ENCODE measurements at places on chromosomes 5 and 9.

DNA sequence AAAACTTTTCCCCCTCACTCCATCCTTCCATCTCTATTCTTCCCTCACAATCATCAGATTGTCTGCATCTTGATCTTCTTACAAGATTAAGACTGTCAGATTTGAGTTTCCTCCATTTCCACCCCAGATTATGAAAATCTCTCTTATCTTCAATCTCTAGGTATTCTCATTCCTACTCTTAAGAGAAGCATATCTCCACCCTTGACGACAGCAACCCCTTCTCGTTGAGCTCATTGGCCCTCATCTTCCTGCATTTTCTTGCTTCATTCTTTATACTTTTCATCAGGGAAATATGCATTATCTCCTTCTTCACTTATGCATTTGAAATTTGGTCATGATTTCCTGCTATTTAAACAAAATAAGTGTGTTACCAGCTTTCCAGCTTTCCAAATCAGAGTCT lies 301.3 kb downstream of the DNAH5 start:
- no peak for DNase-seq

- DNase-seq: no peak
Observed at GRCh38 chr5:164663198-164663989, 1158.0 kb downstream of the MAT2B start.

GRCh38 chr5:74885170-74885569 lies 19.0 kb upstream of the FAM169A start:
- no peak for DNase-seq

GRCh38 chr9:74772121-74772520 lies 115.6 kb downstream of the TRPM6 start:
- DNase-seq: no peak

- peak; percentile 89 for DNase-seq
Observed at GRCh38 chr9:34580358-34580757, 9.2 kb downstream of the CNTFR start.

- no peak for DNase-seq
Observed at GRCh38 chr9:447230-448025, 232.8 kb downstream of the DOCK8 start.

- peak; percentile 84 for DNase-seq
Observed at GRCh38 chr5:149852641-149853330, 91.8 kb downstream of the PDE6A start.

- peak; percentile 42 for DNase-seq
Observed at GRCh38 chr5:180128671-180129261, 57.2 kb upstream of the RNF130 start.

DNA sequence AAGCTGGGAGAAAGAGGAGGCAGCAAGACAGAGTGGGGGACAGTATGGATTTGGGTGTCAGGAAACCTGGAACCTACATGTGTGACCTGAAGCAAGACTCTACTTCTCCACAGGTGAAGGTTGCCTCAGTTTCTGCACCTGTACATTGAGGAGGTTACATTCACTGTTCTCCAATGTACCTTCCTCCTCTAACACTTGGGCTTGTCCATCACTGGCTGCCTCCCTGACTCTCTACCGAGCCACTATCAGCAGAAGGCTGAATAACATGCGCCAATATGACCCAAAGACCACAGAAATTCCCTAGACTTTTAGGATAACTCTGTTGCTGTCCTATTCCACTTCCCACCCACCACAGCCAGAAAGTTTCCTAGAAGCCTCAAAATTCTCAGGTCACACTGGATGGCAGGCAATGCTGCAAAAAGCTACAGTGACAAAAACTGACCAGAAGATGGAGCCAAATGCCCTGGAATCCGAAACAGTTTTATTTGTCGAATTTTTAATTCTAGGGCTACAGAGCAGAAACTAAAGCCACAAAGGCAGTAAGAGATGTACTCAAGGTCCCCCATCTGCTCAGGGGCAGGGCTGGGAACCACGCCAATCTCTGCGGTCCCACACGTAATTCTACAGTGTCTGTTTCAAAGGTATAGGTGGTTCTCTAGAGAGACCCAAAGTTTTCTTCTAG lies 64.4 kb downstream of the FAM114A2 start:
- DNase-seq: peak; percentile 55

GRCh38 chr5:169973056-169973455 lies 7.2 kb downstream of the INSYN2B start:
- no peak for DNase-seq

DNA sequence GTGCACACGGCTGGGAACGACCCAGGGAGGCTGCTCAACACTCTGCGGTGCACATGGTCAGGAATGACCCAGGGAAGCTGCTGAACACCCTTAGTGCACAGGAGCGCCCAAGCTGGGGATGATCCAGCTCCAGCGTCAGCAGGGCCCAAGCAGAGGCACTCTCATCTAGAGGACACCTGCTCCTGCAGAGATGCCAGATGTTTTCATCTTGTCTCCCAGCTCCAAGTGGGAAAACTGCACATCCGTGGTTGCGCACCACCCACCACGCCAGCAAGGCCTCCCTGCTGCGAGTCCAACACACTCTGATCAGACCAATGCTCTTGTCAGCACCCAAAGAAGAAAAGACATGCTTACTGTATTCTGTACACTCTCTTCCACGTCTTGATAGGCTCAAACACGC lies 34.1 kb downstream of the UBE2QL1 start:
- DNase-seq: no peak

GRCh38 chr9:16213781-16214515 lies 656.5 kb downstream of the BNC2 start:
- no peak for DNase-seq

DNA sequence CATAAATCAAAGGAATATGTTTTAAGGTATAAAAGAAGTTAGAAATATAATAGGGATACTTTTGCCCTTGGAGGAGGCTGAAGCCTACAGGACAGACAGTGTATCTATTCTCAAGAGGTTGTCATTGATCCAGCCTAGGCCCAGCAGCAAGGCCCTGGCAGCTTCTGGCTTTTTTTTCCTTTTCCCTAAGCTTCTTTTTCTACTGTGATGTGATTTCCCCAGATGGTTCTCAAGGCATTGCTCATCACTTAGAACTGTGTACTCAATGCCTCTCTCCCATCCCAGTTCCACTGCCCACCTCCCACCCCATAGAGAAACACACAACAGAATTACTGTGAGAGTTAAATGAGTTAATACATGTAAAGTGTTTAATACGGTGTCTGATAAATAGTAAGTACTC lies 88.6 kb downstream of the SLC44A1 start:
- no peak for DNase-seq

GRCh38 chr9:91312717-91313325 lies 48.9 kb downstream of the AUH start:
- DNase-seq: no peak

DNA sequence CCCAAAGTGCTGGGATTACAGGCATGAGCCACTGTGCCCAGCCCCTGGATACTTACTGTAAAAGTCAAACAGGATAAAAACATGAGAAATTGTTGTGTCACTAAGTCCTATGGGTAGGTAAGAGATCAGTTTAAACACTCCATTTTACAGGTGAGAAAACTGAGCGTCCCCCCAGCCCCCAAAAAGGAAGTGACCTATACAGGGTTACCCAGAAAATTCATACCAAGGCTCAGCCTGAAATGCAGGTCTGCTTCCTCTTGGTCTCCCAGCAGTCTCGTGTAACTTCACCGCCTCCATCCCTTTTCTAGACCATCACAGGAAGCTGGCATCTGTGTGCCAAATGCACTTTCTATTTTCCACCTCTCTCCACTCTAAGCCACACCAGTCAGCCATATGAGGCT lies 57.2 kb downstream of the TMOD1 start:
- DNase-seq: no peak

GRCh38 chr9:129322641-129323375 lies 144.7 kb upstream of the IER5L start:
- no peak for DNase-seq

GRCh38 chr5:131999441-132000240 lies 11.8 kb downstream of the ACSL6 start:
- no peak for DNase-seq

- DNase-seq: no peak
Observed at GRCh38 chr5:149561848-149562247, 10.6 kb upstream of the CSNK1A1 start.

DNA sequence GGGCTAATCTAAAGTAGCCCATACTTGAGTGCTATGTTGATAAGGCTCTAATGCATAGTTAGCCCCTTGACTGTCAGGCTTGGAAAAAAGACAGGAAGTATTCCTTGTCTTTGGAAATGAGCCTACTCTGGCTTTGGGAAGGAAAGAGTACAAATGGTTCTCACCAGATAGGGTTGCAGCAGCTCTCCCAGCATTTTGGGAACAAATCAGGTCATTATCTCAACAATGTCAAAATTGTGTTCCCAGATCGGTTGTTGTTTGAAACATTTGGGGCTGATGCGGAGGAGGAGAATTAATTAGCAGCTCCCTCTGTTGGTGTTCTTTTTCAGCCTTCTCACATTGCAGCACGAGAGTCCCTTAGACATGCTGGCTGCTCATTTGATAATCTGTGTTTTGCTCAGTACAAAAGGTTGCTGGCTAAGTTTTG lies 294.7 kb upstream of the DMRT1 start:
- DNase-seq: no peak

- DNase-seq: no peak
Observed at GRCh38 chr9:117561761-117562160, 142.4 kb upstream of the TLR4 start.

DNA sequence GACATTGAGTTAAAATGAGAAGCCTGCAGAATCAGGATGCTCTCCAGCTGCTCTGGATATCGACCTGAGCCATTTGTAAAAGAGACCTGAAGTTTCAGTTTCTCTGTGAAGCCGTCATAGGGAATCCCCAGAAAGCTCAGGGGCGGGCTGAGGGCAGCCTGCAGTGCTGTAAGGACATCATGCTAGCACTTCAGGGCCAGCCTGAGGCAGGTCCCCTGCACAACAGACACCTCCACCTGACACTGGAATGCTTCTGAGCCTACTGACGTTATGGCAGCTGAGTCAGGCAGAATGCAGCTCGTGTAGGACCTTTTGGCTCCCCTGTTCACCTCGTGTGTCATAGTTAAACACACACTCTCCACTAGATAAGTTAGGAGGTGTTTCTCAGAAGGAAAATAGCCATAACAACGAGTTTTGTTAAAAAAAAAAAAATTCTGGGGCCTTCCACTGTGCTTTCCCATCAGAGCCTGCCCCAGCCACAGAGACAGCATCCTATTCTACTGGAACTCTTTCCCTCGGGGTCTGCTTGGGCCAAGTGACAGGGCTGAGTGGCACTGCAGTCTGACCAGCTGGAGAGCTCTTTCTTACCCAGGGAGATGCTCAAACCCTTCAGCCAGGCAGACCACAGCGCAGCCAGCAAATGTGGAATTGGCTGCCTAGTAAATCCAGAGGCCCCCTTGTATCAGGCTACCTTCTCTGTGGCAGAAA lies 354.9 kb downstream of the DIRAS2 start:
- no peak for DNase-seq

- peak; percentile 78 for DNase-seq
Observed at GRCh38 chr5:177494346-177495195, 2.8 kb downstream of the PDLIM7 start.

GRCh38 chr5:65696892-65697291 lies 25.0 kb downstream of the SGTB start:
- DNase-seq: no peak

GRCh38 chr5:119273391-119273839 lies 82.4 kb upstream of the TNFAIP8 start:
- DNase-seq: no peak

DNA sequence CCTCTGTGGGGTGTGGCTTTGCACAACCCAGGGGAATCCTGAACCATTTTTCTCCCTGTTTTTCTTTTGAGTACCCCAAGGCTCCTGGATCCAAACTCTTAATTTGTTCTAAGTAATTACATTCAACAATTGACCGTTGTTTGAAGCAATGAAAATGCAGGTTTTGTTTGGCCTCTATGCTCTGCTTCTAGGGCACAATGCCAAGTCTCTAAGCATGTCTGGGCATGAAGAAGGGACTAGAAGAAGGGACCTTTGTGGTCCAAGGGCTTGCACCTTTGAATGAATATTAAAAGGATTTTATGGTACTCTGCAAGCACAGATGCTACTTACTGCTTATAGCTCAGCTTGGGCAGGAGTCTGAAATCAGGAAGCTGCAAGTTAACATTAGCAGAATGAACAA lies 6.6 kb upstream of the ENC1 start:
- no peak for DNase-seq

DNA sequence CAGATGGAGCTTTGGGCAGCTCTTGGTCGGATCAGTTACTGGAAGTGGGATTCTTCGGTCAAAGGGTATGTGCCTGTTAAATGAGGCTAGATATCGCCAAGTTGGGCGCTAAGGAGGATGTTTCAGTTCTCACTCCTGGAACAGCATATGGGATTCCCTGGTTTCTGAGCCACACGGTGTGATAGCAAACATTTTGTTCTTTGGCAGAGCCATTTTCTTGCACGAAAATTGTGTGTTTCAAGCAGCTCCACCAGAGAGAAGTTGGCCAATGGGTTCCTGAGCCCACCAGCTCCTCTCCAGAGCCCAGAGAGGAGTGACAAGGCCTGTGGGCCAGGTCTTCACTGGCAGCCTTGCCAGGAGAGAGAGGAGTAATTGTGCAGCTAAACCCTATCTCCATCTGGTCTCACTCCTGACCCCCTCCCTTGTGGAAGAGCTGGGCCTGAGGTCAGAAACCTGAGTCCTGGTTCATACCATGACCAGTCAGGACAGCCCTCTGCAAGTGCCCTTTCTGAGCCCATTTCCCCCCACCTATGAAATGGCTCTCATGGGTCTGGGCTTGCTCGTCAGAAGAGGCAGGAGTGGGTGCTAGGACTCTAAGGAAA lies 10.7 kb upstream of the SLC6A7 start:
- DNase-seq: no peak

DNA sequence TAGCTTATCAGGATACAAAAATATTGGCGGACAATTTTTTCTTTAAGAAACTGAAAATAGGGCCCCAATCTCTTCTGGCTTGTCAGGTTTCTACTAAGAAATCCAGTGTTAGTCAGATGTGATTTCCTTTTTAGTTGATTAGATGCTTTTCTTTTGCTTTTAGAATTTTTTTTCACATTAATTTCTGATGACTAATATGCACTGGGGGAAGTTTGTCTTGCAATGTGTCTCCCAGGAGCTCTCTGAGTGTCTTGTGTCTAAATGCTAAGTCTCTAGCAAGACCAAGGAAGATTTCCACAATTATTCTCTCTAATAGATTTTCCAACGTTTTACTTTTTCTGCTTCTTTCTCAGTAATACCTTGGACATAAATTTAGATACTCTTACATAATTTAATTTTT lies 559.8 kb upstream of the TYRP1 start:
- DNase-seq: no peak

DNA sequence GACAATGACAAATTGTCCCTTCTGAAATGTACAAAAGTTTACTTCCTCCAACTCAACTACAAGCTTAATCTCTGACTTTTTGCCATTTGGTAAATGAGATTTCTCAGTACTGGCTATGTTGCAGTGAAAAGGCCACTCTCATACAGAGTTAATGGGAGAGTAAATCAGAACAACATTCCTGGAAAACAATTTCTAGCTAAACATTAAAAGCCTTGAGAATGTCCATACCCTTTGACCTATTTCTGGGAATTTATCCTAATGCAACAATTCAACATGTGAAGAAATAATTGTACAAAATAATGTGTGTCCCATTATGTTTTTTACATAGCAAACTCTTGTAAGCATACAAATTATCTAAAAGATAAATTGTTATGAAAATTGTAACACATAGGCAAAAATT lies 56.3 kb upstream of the SPEF2 start:
- no peak for DNase-seq

GRCh38 chr9:129319938-129320481 lies 141.9 kb upstream of the IER5L start:
- DNase-seq: peak; percentile 41

GRCh38 chr9:129102791-129103594 lies 7.6 kb downstream of the CRAT start:
- DNase-seq: peak; percentile 74

- DNase-seq: no peak
Observed at GRCh38 chr9:133845440-133845839, 107.3 kb upstream of the SARDH start.

- DNase-seq: no peak
Observed at GRCh38 chr5:108670591-108671289, 77.0 kb upstream of the FER start.

Measured in ecto neural progenitor cell (in vitro differentiated cells).